ENCODE measurements at places on chromosomes 2 and 18.

DNA sequence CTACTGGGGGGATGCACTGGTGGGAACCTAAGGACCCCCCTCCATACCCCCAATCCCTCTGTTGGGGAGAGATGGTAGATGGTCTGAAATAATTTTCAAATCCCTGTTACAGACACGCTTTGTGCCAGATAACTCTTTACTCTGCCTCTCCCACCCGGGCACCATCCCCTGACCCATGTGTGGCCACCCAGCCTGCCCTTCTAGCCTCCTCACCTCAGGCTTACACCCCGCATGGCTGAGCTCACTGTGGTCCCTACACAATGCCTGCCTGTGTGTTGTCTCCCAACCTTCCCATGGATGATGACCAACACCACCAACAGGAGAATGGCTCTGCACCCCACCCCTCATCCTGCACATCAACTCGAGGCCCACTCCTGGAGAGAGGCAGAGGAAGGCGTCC, 15.0 kb downstream of the SPEG start:
- no peak for DNase-seq

DNA sequence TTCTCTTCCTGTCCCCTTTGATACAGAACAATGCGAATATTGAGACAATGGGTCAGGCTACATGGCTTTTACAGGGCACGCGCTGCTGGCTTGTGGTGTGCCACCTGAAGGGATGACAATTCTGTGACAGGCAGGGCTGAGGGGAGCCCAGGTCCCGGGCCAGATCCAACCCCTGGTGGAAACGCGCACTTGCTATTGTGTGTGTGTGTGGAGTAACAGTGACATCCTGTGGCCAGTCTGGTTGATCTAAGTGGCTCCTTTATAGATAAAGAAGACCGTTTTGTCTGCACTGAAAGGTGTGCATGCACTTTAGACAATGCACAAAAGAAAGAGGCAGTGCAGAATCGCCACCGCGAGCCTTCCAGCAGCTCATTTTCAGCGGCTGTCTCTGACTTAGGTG, 273.6 kb downstream of the HRH4 start:
- no peak for DNase-seq

DNA sequence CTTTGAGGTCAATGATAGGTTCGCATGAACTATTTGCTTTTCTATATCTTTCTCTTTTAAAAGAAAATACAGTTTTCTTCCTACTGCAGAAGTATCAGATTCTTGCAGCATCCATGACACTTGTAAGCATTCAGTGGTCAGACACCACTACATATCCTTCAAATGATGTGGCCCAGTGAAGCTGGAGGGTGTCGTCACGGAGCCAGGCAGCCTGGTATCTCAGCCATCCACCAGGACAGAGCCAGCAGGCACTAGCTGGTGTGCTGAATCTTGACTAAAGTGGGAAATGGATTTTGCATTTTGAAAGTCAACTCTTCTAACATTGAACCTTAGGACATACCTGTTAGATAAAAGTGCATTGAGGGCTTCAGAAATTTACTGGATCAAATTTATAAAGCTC, 5.4 kb downstream of the KLHL14 start:
- DNase-seq: no peak

DNA sequence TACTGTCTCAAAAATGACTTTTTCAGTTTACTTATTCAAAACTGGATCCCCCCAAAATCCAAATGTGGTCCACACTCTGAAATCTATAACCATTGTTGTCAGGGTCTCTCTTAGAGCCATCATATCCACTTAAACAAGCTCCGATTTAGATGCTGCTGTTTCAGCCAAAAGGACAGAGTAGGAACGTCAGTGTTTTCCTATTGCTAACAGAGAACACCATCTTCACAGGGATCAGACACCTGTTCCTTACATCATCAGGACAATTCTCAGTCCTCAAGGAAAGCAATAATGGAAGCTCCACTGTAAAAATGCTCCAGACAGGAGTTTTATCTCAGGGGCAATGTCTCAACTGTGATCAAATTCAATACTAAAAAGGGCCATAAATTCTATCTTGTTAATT, 155.4 kb downstream of the STK39 start:
- no peak for DNase-seq

- no peak for DNase-seq
Observed at GRCh38 chr2:61018318-61018755, 282 bp upstream of the PUS10 start.

GRCh38 chr2:167134381-167135072, 246.2 kb downstream of the XIRP2 start:
- DNase-seq: peak; percentile 42

GRCh38 chr18:38413193-38413592, 847.6 kb upstream of the CELF4 start:
- DNase-seq: no peak

- DNase-seq: peak; percentile 39
Observed at GRCh38 chr2:11669454-11670291, at the start of gene NTSR2. NTSR2 (minus strand) TSS chr2:11670195; CDS start chr2:11670129, 66 bp downstream.

GRCh38 chr2:174603280-174603679, 5.7 kb upstream of the WIPF1 start:
- DNase-seq: peak; percentile 74

GRCh38 chr2:111186121-111186715, 65.5 kb downstream of the BCL2L11 start:
- DNase-seq: no peak

DNA sequence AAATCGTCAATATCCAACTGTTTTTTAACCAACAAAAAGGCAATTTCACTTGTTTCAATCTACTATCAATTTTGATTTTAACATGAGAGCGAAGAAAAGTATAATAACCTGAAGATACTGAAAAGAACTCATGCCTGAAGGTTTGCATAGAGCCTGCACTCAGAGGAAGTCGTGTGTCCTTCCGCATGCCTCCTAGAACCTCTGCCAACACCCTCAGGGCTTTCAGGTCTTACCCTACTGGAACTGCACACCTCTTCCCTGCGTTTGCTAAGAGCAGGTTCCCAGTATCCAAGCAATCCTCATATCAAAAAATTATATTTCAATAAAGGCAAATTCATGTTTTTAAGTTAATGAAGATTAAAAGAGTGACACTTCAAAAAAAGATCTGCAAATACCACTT, 74.7 kb downstream of the PIAS2 start:
- DNase-seq: no peak

DNA sequence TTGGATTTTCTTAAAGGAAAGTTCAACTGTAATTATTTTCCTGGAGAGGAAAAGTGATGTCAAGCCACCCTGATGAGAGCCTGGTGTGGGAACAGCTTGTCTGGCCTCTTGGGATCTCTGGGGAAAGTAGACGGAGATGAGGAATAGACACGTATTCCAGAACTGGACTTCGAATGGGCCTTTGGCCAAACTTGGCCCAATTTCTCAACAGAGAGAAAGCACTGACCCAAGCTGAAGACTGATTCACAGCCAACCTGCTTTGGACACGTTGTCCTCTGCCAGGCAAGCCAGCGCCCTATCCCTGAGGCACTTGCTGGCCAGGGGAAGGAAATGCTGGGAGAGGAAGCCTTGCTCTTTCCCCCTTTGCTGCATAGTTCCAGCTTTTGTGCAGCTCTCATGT, 70.8 kb upstream of the CTAGE1 start:
- DNase-seq: no peak

GRCh38 chr18:10015288-10015701, 101.5 kb downstream of the VAPA start:
- peak; percentile 30 for DNase-seq

GRCh38 chr2:19176172-19176852, 182.1 kb downstream of the OSR1 start:
- DNase-seq: peak; percentile 22

DNA sequence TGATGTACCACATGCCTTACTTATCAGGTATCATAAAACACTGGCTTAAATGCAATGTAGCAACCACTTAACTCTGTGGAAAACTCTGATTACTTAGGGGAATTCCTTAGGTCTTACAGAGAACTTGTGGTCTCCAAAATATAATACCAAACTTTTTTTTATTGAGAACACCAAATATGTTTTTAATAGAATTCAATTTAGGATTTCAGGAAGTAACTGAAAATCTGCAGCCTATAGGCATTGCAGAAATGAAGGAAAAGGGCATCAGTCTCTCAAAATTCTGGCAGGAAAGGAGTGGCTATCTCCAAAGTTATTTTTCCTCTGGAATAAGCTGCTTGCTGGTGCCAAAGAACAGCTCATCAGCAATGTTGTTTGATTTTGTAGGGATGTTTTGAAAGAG, 105.3 kb upstream of the UGP2 start:
- DNase-seq: peak; percentile 88

GRCh38 chr18:52903857-52904256, 563.9 kb downstream of the DCC start:
- no peak for DNase-seq

DNA sequence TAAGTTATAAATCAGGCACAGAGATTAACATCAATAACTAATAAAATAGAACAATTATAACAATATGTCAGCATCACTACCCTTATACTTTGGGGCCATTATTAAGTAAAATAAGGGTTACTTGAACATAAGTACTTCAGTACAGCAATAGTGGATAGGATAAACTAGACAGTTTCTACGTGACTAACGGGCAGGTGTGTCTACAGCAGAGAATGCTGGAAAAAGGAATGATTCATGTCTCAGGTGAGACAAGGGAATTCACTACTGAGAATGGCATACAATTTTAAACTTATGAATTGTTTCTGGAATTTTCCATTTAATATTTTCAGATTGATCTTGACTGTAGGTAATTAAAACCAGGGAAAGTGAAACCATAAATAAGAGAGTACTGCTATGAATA, 5.5 kb downstream of the WDR75 start:
- DNase-seq: no peak

DNA sequence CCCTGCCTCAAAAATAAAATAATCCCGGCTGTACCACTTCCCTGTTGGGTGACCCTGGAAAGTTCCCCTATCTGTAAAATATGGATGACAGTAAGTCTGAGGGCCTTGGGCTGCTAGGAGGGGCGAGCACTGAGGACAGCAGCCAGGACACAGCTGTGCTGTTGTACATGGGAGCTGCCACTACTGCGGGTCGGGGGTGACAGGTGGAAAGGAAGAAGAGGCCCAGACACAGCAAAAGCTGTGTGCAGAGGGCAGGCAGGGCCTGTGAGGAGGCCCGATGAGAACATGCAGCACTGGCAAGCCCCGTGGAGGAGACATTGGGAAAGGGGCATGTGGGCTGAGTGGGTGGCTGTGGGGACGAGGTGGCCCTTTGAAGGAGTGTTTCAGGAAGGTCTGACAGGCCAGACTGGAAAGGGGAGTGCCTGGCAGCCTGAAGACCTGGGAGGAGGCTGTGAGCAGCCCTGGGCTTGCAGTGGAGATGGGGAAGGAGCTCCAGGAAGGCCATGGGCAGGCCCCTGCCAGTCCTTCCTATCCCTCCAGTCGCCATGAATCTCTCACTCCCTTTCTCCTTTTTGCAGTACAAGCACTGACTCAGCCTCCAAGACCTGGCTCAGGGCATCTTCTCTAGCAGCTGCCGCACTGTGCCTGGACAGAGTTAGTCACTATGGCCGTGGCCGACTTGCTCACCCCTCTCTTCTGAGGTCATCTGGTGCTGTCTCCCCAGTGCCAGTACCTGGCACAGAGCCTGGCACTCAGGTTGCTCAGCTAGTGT, 28.9 kb upstream of the SEMA4C start:
- no peak for DNase-seq

- no peak for DNase-seq
Observed at GRCh38 chr2:22487541-22487940, 897.4 kb upstream of the KLHL29 start.

DNA sequence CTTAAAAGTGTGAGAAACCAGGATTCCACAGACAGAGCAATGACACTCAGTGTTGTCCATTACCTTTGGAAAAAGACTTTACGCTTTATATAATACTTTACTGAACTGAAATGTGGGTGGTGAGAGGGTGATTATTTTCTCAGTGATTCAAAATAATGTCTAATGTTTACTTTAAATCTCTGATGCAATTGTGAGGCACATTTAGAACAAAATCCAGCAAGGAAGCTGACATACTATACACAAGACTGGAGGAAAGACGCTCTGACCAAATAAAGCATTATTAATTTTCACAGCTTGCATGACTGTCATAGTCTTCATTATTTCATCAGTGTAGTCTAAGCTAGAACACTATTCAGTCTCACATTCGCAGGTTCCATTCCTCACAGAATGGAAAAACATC, 34.1 kb upstream of the STAT1 start:
- peak; percentile 75 for DNase-seq

DNA sequence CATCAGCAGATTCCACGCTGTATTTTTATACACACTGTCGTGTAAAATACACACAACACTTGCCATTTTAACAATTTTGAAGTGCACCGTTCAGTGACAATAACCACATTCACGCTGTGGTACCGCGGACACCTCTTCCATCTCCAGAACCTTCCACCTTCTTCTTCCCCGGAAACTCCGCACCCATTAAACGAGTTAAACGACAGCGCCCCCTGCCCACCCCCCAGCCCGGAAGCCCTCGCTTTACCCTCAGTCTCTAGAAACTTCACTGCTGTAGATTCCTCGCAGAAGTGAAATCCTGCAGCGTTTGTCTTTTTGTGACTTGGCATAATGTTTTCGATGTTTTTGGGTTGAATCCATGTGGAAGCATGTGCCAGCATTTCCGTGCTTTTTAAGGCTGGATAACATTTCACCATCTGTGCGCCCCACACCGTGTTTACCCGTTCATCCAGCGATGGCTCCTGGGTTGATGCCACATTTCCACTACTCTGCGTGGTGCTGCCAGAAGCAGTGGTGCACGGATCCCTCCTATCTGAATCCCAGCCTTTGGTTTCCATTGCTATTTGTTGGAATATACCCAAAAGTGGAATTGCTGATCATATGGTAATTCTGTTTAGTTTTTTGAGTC, 32.0 kb upstream of the TMEM18 start:
- DNase-seq: no peak

DNA sequence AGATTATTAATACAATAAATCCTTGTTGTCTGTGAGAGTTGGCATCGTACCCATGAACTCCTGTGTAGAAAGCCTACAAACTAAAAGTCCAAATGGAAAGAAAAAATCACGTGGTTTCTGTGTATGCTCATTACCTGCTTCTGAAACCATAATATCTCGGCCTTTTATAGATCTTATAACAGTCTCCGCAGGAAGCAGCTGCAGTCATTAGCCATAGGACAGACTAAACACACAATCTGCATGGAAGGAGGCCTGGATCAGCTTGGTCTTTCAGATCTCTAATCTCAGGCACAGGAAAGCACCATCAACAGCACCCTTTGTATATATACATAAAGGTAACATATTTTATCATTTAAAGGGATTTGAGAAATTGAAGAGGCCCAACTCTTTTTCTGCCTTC, 508.9 kb upstream of the TCF4 start:
- DNase-seq: no peak

DNA sequence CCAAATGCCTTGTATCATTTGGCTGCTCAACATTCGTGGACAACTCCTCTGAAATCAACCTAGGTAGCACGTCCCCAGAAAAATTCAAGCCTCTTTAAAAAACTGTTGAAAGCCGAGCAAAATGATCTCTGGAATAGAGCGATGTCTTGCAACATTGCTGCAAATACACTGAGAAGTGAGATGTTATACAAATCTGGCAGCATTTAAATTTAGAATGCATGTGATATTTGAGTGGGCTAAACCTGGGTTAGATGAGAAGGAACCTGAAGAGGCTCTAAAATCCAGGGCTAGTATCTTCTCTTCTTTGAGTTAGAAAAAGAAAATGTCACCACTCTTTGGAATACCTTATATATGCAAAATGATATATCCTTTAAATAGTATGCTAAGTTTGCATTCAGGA, 81.5 kb upstream of the ZBTB14 start:
- DNase-seq: no peak
